Mesothelial cell of epicardium (in vitro differentiated cells): ENCODE measurements at places on chromosomes 5 and 9. TPM values are rescaled to one million over a fixed set of nuclear protein-coding genes. Genes with fewer than 3 reads are reported as not detected.

SOX30 gene
- total RNA-seq, result not detected in 3 replicates

OBP2B gene
- total RNA-seq, result not detected in 3 replicates

- no peak overlapping the region for H3K4me3 ChIP-seq
- no peak for DNase-seq
- H3K36me3 ChIP-seq, result peaks cover 22% of the 10 kb centered on the region
- no peak overlapping the region for H3K27ac ChIP-seq
Observed at GRCh38 chr9:131723632-131724031, 16.2 kb downstream of the RAPGEF1 start.

DNA sequence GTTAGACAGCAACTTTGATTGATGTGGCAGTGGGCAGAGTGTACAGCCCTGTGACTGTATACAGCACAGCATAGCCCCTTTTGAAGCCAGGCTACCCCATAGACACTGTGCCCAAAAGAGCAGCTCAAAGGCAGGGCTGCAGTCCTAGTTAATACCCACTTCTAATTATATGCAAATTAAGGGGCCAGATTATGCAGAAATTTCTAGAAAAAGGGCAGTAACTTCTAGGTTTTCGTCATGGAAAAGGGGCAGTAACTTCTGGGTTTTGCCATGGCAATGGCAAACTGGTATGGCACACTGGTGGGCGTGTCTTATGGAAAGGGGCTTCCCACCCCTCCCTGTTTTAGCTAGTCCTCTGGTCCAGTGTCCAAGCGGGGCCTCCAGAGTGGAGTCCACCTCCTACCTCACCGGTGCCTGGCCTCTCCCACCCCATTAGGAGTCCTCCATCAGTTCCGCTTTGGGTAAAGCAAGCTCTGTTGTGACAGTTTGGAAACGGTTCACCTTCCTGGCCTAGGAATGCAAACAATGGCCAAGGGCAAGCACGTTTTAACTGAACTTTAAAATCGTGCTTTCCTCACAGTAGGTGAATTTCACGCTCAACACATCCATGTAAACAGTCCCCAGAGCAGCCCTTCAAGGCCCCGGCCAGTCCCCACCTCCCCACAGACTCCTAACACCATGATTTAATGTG, 5.6 kb downstream of the ADAMTS13 start:
- no peak overlapping the region for H3K27ac ChIP-seq
- H3K4me1 ChIP-seq, result peaks cover 4% of the 10 kb centered on the region
- peak overlapping the region; percentile 51 for H3K4me3 ChIP-seq
- no peak for DNase-seq

C5orf58 gene
- total RNA-seq, result not detected in 3 replicates

DNA sequence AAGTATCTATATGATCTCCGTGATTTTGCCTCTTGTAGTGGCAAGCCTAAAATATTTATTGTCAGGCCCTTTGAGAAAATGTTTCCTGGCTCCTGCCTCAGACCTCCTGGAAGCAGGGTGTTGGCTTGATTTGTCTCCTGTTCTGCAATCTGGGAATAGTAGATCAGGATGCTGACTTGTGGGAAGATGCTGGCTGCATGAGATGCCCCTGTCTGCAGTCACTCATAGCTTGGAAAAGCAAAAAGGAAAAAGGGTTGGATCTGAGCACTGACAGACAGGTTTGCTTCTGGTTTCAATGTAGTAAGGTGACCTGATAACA, 16.7 kb downstream of the TJP2 start:
- no peak overlapping the region for H3K4me3 ChIP-seq
- peaks cover 40% of the 10 kb centered on the region for H3K4me1 ChIP-seq
- DNase-seq, result no peak
- H3K27ac ChIP-seq, result no peak overlapping the region
- no peaks in the 10 kb centered on the region for H3K27me3 ChIP-seq
- no peaks in the 10 kb centered on the region for H3K36me3 ChIP-seq

- no peaks in the 10 kb centered on the region for H3K27me3 ChIP-seq
- no peak overlapping the region for H3K27ac ChIP-seq
- no peaks in the 10 kb centered on the region for H3K4me1 ChIP-seq
- no peak overlapping the region for H3K4me3 ChIP-seq
- H3K36me3 ChIP-seq, result no peaks in the 10 kb centered on the region
- no peak for DNase-seq
Observed at GRCh38 chr5:5405441-5405840, 17.0 kb upstream of the ICE1 start.

DNA sequence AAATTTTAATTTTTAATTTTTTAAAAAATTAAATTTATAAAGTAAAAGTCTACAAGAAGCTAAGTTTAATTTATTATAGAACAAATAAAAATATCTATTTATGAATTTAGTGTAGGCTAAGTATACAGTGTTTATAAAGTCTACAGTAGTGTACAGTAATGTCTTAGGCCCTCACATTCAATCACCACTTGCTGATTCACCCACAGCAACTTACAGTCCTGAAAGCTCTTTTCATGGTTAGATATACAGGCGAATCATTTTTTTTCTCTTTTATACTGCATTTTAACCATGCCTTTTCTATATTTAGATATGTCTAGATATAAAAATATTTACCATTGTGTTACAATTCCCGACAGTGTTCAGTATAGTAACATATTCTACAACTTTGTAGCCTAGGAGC, 55.9 kb downstream of the PCSK1 start:
- no peak overlapping the region for H3K27ac ChIP-seq
- DNase-seq, result no peak
- H3K4me1 ChIP-seq, result no peaks in the 10 kb centered on the region
- no peak overlapping the region for H3K4me3 ChIP-seq
- H3K36me3 ChIP-seq, result no peaks in the 10 kb centered on the region

DNA sequence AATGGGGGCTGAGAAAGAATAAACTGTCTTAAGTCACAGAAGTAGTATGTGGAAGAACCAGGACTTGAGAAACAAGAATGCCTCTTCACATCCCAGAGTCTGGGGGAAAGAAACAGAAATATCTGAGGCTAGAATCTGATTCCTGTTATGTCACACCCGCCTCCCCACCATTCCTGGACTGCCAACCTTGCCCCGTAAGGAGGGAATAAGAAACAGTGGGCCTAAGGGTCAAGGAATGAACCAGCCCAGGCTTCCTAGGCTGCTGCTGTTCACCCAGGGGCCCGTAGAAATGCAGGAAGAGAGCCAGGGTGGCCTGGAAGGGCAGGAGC, 4.3 kb downstream of the PCDH1 start:
- peaks cover 65% of the 10 kb centered on the region for H3K27me3 ChIP-seq
- H3K4me3 ChIP-seq, result no peak overlapping the region
- no peak for DNase-seq
- H3K36me3 ChIP-seq, result no peaks in the 10 kb centered on the region
- no peak overlapping the region for H3K27ac ChIP-seq
- H3K4me1 ChIP-seq, result peaks cover 43% of the 10 kb centered on the region

GRCh38 chr5:115542086-115542485, 2.5 kb downstream of the FEM1C start:
- no peaks in the 10 kb centered on the region for H3K27me3 ChIP-seq
- H3K4me3 ChIP-seq, result peak overlapping the region; percentile 96

DNA sequence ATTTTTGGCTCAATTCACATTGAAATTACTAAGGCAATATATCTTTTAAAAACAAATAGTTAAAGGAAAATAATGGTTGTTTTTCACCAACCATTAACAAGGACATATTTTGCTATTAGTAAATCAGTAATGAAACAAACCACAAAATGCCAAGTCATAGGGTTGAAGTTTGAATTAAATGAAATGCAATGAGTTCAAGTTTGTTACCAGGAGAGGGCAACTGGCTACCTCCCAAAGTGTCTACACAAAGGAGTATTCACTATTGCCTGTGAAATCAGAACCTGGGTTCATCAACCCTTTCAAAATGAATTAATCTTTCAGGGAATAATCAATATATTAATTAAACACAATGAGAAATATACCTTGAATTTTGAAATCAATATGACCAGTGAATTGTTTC, 138.4 kb upstream of the DMRTA1 start:
- H3K27me3 ChIP-seq, result no peaks in the 10 kb centered on the region
- no peak overlapping the region for H3K27ac ChIP-seq
- H3K4me1 ChIP-seq, result peaks cover 5% of the 10 kb centered on the region
- DNase-seq, result no peak

ROR2 gene
- 36.7 to 41.0 TPM (median 39.7 TPM) in 3 replicates for total RNA-seq

SLC36A2 gene
- not detected in 3 replicates for total RNA-seq
